ENCODE measurements at places on chromosomes 7 and 10.

DNA sequence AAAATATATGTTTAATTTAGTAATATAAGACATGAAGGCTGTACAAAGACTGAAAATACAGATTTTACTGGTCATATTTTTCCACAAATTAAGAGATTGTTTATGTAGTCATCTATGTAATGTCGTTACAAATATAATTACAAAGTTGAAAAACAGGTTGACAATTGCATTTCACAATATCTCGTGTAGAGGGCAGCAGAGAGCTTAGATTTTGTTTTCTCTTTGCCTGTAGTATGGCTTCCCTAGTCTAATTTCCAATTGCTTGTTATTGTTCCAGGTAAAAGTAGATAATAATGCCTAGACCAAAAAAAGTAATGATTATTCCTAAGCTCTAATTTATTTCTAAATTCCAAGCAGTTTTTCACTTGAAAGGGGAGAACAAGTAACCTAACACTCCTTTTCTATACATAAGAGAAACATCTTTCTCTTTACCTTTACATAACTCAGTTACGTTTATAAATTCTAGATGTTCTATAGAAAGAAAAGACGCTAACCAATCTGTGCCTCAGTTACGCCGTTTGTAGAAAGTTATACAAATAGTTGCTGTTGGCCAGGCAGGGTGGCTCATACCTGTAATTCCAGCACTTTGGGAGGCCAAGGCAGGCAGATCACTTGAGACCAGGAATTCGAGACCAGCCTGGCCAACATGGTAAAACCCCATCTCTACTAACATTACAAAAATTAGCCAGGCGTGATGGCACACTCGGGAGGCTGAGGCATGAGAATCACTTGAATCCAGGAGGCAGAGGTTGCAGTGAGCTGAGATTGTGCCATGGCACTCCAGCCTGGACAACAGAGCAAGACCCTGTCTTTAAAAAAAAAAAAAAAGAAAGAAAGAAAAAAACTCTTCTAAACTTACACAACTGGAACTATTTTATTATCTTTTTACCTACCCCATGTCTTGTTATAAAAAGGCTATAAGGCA is 30.0 kb downstream of the NET1 start:
- DNase-seq, result no peak

GRCh38 chr7:27192546-27193334 is 7.2 kb downstream of the HOXA13 start:
- DNase-seq, result no peak

DNA sequence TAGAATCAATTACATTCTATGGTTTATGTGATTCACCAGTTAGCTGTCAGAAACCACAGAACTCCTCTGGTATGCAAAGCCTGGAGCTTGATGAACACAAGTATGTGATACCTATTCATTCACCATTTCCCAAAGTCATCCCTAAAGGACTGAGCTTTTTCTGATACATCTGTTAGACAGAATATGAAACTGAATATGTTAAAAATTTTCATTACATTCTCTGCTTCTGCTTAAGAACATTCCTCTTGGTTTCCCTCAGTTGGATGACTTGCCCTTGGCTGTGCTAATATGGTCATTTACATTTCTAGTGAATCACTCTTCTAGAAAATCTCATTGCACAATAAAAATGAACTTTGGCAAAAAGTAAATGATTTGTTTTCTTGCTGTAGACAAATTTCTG is 10.8 kb upstream of the PON1 start:
- DNase-seq, result no peak

DNA sequence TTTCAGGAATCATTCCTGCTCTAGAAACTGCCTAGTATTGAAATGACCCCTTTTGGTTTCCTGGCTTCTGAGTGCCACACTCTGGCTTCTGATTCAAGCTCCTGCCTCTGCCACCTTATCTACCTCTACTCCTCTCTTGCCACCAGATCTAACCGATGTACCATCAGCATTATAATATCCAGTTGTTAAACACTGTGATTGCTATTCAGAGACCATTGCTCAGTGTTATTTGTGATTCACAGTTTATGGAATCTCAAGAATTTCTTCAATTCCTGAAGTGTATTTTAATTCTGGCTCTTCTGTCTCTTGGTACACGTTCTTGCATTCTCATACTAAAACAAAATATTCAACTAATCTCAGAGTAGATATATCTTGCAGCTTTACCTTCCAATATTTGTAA is 88.7 kb downstream of the DYNC1I1 start:
- no peak for DNase-seq

DNA sequence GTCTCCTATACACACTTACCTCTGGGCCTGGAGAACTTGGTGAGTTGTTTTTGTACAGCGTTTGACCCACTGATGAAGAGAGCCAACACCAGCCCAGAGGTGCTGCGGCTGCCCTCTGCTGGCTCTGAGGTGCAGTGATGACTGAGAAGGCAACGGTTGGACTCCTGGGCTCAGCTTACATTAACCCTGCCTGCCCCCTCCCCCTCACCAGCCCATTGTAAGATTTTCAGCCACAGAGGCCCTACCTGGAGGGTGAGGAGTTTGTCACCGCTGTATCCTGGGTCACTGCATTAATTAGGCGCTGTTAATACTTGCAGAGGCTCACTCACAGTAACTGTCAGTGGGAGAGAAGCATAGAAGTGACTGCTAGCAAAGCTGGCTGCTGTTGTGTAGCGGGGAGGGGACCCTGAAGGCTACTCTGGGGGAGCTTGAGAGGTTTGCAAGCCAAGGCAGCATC is 19.0 kb upstream of the ANKRD2 start:
- no peak for DNase-seq

DNA sequence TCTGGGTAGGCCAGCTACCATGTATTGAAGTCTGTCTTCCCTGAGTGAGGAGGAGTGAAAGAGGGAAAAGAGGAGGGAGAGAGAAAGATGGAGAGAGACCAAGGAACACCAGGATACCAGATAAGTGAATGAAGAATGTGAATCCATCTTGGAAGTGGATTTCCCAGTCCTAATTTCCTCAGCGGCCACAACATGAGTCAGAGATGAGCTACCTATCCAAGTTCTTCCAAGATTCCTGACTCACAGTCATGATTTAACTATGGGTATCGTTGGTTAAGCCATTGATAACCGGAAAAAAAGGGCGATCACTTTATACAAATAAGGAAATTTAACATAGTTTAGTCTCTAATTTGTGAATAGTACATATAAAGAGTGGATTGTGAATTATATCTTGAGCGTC is 561.8 kb downstream of the ATRNL1 start:
- DNase-seq, result no peak

GRCh38 chr10:72615970-72616369 is 9.9 kb downstream of the MICU1 start:
- no peak for DNase-seq

DNA sequence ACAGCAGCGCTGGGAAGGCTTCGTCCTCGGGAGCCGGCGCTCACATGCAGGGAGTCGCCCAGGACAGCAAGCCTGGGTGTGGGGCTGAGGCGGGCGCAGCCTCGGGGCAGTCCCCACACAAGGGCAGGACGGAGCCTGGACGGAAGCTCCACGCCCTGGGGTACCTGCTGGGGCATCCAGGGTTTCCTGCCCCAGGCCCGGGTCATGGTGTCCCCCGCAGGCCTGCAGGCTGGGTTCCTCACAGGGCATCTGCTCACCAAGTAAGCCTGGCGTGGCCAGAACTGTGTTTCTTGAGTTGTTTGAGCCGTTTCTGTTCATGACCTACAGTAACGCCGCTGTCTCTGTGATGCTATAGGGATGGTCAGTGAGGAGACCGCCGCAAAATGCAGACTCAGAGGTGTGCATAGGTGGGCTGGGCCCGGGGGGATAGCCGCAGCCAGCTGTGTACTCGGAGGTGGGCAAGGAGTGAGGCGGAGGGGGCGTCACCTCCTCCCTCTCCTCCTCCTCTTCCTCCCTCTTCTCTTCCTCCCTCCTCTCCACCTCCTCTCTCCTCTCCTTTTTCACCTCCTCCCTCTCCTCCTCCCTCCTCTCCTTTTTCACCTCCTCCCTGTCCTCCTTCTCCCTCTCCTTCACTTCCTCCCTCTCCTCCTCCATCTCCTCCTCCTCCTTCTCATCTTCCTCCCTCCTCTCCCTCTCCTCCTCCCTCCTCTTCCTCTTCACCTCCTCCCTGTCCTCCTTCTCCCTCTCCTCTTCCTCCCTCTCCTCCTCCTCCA is 438.9 kb downstream of the DNAJB6 start:
- no peak for DNase-seq
